ENCODE measurements at places on chromosomes 2 and 18.
A peak's percentile ranks its signal among the peaks of the same experiment; 100 is the strongest.

GRCh38 chr2:26717362-26717761 is 24.8 kb downstream of the KCNK3 start:
- DNase-seq, result no peak

GRCh38 chr2:238066218-238066617 is 5.4 kb downstream of the SCLY start:
- DNase-seq, result no peak

DNA sequence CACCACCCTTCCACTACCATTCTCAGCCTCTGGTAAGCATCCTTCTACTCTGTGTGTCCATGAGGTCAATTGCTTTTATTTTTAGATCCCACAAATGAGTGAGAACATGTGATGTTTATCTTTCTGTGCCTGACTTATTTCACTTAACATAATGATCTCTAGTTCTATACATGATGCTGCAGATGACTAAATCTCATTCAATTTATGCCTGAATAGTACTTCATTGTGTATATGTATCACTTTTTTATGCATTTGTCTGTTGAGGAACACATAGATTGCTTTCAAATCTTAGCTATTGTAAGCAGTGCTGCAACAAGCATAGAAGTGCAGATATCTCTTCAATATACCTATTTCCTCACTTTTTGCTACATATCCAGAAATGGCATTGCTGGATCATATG is 733.3 kb downstream of the SUCLG1 start:
- no peak for DNase-seq

DNA sequence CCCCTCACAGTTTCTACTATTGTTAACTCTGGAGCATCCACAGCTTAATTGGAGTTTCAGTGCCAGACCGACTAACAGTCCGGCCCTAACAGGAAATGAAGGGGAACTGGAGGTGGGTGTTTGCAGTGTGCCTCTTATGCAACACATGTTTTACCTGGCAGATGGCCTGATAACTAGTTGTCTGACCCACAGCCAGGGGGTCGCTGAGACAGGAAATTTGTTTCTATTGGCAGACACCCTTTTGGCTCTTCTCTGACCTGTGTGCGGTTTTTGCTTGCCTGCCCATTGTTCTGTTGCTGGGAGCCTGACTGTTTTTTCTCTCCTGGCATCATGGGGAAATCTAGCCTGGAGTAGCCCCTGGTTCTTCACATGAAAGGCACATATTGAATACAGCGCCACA is 1329.8 kb downstream of the DSC3 start:
- no peak for DNase-seq

GRCh38 chr2:15359716-15360531 is 201.2 kb downstream of the NBAS start:
- no peak for DNase-seq

DNA sequence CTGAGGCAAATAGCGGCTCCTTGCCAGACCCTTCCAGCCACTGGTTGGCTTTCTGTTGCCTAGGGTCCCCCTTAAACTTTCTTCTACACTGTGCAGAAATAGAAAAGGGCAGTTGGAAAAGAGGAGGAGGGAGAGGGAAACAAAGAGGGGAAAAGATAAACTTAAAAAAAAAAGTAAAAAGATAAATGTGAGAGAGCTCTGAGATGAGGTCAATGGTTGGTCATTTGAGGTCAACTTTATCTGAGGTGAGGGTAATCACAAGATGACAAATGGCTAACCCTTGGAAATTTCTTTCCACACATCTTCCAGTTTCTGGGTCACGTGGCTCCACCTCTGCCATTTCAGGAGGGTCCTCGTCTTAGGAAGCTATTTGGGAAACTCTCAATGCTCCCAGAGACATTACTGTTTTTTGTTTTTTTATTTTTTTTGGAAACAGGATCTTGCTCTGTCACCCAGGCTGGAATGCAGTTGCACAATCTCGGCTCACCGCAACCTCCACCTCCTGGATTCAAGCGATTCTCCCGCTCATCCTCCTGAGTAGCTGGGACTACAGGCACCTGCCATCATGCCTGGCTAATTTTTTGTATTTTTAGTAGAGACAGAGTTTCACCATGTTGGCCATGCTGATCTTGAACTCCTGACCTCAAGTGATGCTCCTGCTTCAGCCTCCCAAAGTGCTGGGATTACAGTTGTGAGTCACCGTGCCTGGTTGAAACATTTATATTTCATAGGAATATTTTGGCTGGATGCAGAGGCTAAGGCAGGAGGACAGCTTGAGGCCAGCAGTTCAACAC is 199.9 kb downstream of the TGIF1 start:
- DNase-seq, result no peak

DNA sequence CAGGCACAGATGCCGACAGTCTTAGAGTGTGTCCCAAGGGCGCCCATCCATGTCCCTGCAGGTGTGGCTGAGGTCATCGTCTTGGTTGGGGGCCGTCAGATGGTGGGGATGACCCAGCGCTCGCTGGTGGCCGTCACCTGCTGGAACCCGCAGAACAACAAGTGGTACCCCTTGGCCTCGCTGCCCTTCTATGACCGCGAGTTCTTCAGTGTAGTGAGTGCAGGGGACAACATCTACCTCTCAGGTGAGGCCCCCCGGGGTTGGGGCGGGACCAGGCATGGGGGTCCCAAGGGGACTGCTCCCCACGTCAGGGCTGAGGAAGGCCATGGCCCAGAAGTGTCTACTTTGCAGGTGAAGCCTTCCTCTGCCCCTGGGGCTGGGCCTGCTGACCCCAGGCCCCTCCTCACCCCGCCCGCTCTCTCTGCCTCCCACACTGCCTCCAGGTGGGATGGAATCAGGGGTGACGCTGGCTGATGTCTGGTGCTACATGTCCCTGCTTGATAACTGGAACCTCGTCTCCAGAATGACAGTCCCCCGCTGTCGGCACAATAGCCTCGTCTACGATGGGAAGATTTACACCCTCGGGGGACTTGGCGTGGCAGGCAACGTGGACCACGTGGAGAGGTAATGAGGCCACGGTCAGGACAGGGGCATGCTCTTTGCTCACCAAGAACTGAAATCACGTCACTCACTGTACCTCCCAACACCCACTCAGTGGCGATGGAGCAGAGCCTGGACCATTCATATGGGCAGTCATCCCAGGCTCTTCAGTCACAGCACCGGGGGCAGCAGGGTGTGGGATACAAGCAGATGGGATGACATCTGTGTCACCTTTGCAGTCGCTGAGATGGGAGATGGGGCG is 230.8 kb downstream of the ATAD2B start:
- DNase-seq, result no peak

DNA sequence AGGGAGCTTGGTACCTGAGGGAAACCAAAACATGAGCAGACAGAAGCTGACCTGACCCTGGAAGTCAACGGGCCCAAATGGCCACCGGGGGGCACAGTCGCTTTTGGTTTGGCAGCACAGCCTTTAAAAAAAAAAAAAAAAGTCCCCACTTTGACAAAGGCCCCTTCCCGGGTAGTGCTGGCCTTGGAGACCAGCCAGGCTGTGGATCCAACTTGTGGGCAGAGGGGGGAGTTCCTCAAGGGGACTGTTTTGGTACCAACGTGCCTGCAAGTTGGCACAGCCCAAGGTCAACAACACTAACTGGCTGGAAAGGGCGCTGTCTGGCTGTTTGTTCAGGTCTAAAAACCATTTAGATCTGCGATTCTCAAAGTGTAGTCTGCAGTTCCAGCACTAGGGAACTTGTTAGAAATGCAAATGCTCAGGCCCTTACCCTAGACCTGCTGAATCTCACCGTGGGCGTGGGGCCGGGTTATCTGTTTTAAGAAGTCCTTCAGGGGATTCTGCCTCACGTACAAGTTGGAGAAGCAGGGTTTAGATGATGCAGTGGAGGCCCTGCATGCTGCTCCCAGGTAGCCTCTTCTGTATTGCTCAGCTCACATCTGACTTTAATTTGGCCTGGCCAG is 83.0 kb downstream of the LPIN1 start:
- peak; percentile 35 for DNase-seq

- peak; percentile 37 for DNase-seq
These were observed at the start of gene SP5 for GRCh38 chr2:170715062-170715931. Gene SP5, plus strand, starts transcription at chr2:170715337. Its CDS starts 176 bp downstream, at chr2:170715513.

GRCh38 chr2:228493852-228494251 is 312.4 kb upstream of the SPHKAP start:
- no peak for DNase-seq

GRCh38 chr18:71809711-71810110 is 734.4 kb downstream of the CBLN2 start:
- no peak for DNase-seq

- no peak for DNase-seq
These were observed 253.8 kb downstream of the CYRIA start for GRCh38 chr2:16411788-16412187.

- DNase-seq, result no peak
These were observed 281.1 kb upstream of the MGAT5 start for GRCh38 chr2:133972786-133973185.

GRCh38 chr2:172763079-172763478 is 27.4 kb downstream of the RAPGEF4 start:
- no peak for DNase-seq

DNA sequence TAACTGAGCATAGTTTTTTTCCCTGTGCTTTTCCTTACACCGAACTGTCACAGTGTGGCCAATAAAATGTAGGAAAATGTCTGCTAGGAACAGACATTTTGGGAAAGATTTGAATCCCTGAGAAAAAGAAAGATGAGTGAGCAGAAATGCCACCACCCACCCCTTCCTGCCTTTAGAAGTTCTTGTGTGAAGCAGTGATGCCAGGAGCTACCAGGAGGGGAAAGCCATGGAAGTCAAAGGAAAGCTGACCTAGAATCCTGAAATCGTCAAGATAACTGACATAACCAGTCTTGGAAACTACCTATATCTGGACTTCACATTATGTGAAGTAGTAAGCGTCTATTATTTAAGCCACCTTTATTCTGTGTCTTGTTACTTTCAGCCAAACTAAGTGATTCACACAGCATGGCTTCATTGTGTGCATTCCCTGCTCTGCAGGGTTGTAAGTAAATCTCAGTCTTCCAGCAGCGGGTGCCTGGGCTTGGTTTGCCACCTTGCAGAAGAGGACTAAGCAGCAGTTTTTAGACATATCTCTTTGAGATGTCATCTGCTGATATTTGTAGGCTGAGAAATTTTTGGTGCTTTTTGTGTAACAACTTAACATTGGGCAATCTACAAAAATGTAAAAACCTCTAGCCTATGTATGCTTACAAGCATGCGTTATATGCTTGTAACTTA is 11.2 kb upstream of the SPRED2 start:
- no peak for DNase-seq

DNA sequence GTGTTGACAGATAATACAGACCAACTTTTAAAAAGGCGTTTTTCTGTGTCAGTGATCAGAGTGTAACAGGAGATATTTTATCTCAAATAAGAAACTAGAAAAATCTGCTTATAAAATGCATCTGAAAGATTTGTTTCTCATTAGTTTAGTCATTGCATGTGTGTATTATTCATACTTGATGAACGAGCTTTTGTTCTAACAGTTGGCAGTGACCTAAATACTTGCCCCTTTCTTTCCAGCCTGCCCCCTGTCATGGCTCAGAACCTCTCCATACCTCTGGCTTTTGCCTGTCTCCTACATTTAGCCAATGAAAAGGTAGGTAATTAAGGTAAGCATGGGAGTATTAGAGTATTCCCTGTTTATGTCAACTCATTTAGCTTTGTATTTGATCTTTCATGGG is 33.6 kb downstream of the NCAPH start:
- no peak for DNase-seq

- no peak for DNase-seq
These were observed 163.2 kb downstream of the WDPCP start for GRCh38 chr2:63425079-63425416.

DNA sequence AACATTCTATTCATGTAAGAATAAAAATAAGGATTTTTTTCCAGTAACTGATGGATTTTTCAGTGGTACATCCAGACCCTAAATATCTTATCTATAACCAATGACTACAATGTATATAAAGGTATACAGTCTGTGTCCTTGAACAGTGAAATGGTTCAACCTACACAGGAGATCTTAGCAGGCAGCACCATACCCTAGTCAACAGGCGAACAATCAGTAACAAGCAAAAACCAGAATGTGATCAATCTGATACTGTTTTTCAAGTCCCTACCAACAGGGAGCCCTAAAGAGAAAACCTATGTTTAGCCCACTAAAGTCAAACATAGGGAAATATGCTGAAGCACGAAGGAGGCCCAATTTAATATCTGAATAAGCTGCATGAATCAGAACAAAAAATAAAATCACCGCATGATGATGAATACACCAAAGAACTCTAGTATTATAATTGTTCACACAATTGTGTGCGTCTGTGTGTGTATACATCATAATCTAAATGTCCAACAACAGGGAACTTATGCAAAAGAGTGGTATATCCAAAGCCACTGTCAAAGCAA is 26.0 kb downstream of the PTPN2 start:
- DNase-seq, result no peak

DNA sequence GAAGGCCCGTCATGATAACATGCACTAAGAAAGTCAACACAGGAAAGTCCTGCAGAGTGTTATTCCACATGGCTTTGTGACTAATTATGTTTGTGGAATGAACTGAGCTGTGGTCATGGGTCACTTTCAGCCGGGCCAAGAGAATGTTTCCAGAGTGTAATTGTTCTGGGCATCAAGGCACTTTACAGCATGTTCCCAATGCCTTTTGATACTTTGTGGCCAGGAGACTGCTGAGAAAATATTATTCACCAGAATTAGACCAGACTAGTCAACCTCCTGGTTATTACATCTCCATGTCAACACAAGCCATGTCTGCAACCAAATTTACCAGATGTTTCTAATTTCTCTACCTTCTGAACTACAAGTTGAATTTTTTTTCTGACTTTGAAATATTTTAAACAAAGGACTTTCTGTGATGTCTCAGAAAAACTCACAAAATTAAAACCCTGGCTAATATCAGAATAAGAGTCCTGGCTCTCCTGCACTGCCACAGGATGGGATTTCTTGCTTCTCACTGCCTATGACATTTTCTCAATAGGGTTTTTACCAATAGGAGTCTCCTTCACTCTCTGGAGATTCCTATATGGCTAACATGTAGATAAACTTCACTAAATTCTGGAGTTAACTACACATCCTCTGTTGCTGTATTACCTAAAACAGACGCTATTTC is 90.6 kb upstream of the WDR75 start:
- DNase-seq, result no peak

- no peak for DNase-seq
These were observed 308.3 kb upstream of the HS6ST1 start for GRCh38 chr2:128626760-128627511.

- no peak for DNase-seq
These were observed 6.3 kb downstream of the CTAGE1 start for GRCh38 chr18:22411446-22411845.

DNA sequence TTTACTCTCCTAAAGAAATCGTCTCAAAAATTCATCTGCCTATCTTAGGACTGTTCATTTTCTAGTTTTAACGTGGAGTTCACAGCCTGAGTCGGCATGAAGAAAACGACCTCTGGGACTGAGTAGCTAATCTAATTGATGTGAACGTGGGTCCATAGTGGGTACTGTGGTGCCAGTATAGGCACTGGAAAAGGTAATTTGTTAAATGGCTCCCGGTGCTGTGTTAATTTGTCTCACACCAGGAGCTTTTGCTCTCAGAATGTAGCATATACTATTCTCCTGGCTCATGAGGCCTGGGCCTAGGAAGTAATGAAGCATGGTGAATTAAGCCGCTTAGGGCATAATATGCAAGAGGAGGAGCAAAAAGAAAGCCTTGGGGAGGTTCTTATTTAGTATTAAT is 414.4 kb upstream of the NXPH2 start:
- DNase-seq, result no peak

GRCh38 chr18:57294547-57294946 is 57.8 kb upstream of the ST8SIA3 start:
- DNase-seq, result no peak

Data from T47D (cell line).